ENCODE measurements at places on chromosomes 12 and 14. TPM values are rescaled to one million over a fixed set of nuclear protein-coding genes. Genes with fewer than 3 reads are reported as not detected.

The FBXO33 gene
- total RNA-seq, result 4.7 TPM

The HOXC13 gene
- not detected for total RNA-seq

The IL31 gene
- not detected for total RNA-seq

The ESPL1 gene
- 5.1 TPM for total RNA-seq

The SYCP3 gene
- not detected for total RNA-seq

The CISTR gene
- total RNA-seq, result not detected

The SYNE2 gene
- total RNA-seq, result 81.7 TPM

The CALM1 gene
- total RNA-seq, result 590 TPM

The APOF gene
- not detected for total RNA-seq

The DNAI7 gene
- 0.76 TPM for total RNA-seq

The JPH4 gene
- 52.7 TPM for total RNA-seq

The BEGAIN gene
- total RNA-seq, result 7.0 TPM

The ERP27 gene
- total RNA-seq, result not detected

The EVL gene
- 381 TPM for total RNA-seq

The CLMN gene
- 17.6 TPM for total RNA-seq

The DUSP6 gene
- total RNA-seq, result 4.2 TPM

The CIPC gene
- 22.3 TPM for total RNA-seq

The MORN3 gene
- total RNA-seq, result 1.2 TPM

The NTS gene
- 2.3 TPM for total RNA-seq

The FZD10 gene
- not detected for total RNA-seq

The KIF5A gene
- total RNA-seq, result 314 TPM

The FAM90A1 gene
- total RNA-seq, result 0.54 TPM

The CD4 gene
- total RNA-seq, result 0.17 TPM

The RTN1 gene
- 518 TPM for total RNA-seq
